ENCODE measurements at places on chromosomes 1 and 21. TPM values are rescaled to one million over a fixed set of nuclear protein-coding genes. Genes with fewer than 3 reads are reported as not detected.

ANGPTL3 gene
- not detected for total RNA-seq

HOOK1 gene
- not detected for total RNA-seq

DNA sequence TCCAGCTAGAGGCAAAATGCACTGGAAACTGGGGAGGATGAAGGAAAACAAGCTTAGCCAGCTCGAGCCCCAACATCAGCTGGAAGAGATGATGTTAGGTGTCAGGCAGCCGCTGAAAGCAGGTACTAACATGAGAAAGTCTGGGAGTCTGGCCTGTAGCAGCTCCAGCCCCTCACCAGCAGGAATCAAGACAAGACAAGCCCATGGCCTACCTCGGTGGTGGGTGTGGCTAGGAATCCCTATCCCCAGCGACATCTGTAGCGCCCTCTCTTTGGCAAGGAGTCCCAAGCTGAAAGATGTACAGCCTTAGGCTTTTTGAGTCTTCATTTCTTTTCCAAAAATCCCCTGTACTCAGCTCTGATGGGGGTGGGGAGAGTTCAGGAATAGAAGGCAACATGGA is 2.6 kb downstream of the DLGAP3 start:
- DNase-seq, result no peak

- no peak for DNase-seq
These were observed 240.3 kb downstream of the VAV3 start for GRCh38 chr1:107724648-107725047.

DNA sequence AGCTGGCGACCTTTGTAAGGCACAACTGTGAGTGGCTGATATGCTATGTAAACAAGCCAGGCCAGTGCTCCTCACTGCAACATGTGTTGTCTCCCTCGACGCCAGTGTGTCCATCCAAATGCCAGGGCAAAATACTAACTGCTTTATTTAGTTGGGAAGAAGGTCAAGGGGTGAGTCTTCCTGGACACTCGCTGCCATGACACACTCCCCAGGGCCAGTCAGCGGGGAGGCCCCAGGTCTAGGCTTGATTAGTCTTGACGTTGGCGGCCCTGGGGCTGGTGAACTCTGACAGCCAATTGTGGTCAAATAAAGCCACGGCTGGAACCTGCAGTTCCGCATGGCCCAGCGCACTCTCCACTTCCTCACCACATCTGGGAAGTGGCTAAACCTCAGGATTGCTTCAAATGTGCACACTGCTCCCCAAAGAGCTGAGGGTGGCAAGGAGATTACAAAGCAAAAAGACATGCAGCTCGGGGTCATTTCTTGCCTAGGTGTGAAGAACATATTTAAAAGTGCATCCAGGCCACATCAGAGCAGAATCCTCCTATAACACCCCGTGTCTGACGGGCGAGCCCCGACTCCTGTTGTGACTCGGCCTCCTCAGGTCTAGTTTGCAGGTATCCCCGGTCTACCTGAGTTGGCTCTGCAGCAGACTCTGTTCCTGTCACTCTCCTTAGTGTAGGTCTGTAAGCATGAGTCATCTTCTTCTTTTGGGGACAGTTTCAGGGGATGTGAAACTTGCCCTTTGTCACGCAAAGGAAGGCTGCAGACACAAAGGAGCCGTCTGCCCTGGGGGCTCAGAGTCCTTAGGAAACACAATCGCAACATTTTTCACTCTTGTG is 183.5 kb downstream of the RUNX1 start:
- peak; percentile 77 for DNase-seq

DNA sequence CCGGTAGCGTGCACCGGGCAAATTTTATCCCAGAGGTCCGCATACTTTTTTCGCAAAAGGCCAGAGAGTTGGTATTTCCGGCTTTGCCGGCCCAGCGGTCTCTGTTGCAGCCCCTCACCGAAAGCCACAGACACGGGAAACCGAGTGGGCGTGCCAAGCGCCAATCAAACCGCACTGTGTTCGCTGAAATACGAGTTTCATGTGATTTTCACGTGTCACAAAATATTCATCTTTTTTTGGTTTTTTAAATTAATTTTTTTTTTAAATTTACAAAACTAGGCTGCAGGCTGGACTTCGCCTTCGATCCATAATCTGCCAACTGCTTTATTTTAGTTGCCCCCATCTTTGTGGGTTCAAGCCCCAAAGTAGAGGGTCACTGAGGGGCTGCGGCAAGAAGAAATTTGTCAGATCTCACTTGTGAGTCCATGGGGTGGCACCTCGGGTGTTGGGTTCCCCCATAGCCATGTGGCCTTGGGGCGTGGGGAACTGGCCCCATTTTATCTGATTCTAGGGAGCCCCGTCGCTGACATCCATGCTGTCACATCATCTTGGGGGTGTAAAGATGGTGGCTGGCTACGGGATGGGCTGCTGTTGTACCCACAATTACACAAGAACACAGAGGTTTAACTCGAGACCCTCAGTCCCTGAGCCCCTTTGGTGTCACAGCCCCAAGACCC is 20.8 kb downstream of the SLC45A1 start:
- no peak for DNase-seq

DNA sequence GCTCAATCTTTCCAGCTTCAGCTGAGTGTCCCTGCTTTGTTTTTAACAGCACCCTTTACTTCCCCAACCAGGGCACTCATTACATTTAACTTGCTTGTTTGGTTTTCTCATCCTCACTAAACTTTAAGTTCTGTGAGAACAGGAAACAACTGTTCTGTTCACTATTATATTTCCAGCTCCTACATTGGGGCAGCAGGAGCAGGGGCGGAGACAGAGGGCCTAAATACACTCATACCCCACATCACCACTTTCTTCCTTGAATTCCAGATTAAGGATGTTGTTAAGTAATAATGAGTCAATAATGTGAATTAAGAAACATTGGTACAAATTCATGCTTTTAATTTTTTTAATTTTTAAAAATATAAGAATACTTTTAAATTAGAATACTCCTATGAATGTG is 6.0 kb downstream of the DRAM2 start:
- DNase-seq, result no peak

- no peak for DNase-seq
These were observed 14.1 kb upstream of the RAB42 start for GRCh38 chr1:28577738-28578536.

FMO5 gene
- total RNA-seq, result 0.31 TPM

GRCh38 chr1:1621173-1622009 is 6.1 kb downstream of the MIB2 start:
- DNase-seq, result no peak

DNA sequence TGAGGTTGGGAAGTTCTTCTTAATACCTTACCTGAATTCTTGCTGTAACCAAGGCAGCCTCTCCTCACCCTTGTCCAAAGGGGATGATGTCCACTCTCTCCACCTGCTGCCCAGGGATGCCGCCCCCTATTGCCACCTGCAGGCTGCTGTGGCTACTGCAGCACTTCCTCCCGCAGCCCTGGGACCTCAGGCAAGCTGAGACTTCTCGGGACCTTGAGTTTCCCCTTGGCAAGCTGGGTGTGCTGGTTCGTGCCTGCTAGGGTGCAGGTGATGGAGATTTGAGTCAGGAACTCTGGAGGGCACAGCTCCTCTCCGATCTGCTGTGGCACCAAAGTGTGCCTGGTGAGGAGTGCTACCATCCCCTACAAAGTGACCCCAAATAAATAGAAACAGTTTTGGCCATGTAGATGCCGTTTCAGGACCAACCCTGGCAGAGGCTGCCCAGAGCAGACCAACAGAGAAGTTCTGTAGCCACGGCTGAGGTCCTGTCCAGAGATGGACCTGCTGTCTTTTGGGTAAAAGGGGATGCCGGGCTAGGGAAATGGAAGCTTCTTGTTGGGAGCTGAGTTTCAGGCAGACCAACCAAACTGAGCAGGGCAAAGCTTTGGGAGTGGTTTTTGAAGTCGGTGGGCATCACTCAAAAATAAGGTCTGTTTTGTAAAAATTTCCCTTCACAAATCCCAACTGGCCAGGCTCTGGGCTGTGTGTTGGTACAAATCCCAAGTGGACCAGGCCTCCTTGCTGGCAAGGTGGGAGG is 31.7 kb downstream of the RUNX3 start:
- peak; percentile 17 for DNase-seq

- DNase-seq, result no peak
These were observed 11.8 kb upstream of the MED18 start for GRCh38 chr1:28317014-28317413.

DNA sequence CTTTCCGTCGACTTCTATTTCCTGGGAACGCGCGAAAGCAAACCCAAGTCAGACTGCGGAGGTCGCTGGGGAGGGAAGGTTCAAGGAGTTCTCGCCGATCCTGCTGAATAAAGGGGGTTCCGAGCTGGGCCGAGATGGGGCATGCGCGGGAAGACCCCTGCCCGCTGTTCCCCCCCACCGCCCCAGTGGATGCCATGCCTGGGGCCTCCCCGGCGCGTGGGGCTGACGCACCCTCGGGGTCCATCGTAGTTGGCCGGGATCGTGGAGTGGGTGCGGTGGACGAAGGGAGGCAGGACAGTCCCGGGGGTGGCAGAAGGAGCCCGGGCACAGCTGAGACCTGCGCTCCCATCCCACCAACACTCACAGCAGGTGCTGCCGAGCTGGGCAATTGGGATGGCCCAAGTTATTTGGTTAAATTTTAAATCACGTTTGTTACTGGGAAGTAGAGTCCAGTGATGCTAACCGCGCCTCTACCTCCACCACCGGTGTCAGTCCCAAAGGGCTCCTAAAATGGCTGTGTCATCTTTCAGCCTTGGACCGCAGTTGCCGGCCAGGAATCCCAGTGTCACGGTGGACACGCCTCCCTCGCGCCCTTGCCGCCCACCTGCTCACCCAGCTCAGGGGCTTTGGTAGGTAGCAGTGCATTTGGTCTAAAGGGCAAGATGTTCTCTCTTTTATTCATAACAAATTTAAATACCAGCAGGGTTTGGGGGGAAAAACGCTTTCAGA is 801 bp downstream of the MX1 start:
- no peak for DNase-seq

DNA sequence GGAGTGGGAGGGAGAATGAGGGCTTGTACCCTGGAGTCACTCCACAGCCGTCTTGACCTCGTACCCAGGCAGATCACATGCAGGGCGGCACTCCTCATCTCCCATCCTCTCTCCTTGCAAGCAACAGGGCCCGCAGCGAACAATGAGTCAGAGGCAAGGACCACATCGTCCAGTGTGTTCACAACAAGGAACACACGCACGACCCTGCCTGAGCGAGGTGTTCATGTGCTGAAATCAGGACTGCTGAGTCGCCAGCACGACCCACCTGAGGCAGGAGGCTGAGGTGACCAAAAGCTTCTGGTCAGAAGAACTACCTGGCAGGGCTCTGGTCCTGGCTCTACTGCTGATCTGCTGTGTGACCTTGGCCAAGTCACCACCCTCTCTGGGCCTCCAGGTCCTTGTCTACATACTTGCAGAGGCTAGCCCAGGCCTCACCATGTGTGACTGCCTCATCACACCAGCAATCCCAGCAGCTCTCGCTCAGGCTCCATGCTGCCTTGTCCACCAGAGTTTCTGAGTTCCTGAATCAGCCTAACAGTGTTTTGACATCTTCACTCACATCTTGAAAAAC is 78.0 kb downstream of the SSBP3 start:
- no peak for DNase-seq

DDR2 gene
- total RNA-seq, result 193 TPM

- DNase-seq, result no peak
These were observed 107.7 kb upstream of the SLC5A9 start for GRCh38 chr1:48114596-48115382.

DNA sequence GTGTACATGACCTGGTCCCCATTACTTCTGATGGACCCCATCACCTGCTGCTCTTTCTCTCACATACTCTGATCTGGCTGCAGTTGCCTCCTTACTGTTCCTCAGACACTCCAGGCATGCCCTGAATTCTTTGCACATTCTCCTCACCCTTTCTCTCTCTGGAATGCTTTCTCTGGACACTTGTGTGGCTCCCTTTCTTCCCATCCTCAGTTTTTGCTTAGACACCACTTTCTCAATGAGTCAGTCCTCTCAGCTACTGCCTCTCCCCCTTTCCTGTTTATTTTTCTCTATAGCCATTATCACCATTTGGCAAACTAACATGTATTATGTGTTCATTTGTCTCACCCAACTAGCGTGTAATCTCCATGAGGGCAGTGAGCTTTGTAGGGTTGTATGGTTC is 28.1 kb downstream of the PLXNA2 start:
- DNase-seq, result peak; percentile 77

GRCh38 chr1:17682400-17682799 is 72.7 kb upstream of the ACTL8 start:
- DNase-seq, result no peak

DNA sequence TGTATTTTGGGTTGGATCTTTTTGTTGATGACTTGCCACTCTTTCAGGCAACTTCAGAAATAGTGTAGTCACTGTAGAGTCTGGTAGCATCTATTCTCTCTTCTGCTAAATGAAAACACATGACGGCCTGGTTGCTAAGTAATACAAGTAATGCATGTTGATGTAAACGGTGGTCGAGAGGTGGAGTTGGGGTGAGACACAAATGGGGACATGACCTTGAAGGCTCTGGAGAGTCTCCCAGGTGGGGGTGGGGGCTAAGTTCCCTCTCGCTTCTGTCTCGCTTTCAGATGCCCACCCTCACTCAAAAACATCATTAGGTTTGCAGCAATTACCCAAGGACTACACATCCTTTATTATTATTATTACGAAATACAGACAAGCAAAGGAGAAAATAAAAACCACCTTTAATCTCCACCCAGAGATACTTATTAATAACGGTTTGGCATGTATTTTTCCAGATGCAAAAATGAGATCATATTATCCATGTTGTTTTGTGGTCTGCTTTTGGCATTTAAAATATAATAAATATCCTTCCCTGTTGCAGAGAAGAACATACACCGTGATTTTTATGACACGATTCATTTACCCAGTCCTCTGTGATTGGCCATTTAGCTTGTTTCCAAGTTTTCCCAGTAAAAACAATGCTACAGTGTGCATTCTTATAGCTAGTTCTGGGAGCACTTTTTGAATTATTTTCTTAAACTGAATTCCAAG is 138.1 kb downstream of the MIS18A start:
- no peak for DNase-seq

GRCh38 chr21:25895565-25896205 is 160.9 kb downstream of the GABPA start:
- peak; percentile 25 for DNase-seq

DNA sequence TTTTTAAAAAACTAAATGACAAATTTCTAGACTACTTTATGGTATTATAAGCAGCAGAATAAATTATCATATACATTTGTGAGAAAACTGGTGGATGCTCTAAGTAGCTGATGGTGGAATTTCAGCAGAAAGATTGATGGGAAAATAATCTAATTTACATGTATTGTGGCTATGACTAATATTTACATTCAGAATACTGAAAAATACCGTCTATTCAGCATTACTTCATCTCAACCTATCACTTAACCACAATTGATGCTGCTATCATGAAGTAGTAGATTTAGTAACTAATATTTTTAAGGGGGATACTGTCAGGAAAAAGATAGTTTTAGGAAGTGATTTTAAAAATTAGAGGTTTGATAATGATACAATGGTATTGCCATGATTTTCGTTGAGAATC is 137.9 kb downstream of the IFI44 start:
- DNase-seq, result no peak

GRCh38 chr1:10074059-10074851 is 41.5 kb downstream of the UBE4B start:
- DNase-seq, result peak; percentile 96

DNA sequence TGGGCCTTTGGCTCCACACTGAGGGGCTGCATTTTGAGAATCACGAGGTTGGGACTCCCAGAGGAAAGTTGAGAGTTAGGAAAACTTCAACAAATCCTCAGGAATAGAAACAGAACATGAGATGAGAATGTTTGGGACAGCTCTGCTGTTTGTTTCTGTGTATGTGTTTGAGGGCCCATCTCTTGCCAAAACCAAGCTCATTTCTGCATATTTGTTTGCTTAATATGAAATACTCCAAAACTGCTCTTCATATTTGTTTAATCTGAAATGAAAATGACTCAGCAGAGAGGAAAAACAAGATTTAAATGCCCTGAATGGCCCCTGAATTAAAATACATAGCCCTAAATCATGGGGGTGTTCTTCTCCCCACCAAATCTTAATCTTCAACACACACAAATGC is 78.1 kb downstream of the DDR2 start:
- DNase-seq, result no peak

All from HFFc6 (cell line).